PC-3 (cell line): ENCODE measurements at places on chromosomes 2 and 18. TPM values are rescaled to one million over a fixed set of nuclear protein-coding genes. Genes with fewer than 3 reads are reported as not detected.
A peak's percentile ranks its signal among the peaks of the same experiment; 100 is the strongest.

DNA sequence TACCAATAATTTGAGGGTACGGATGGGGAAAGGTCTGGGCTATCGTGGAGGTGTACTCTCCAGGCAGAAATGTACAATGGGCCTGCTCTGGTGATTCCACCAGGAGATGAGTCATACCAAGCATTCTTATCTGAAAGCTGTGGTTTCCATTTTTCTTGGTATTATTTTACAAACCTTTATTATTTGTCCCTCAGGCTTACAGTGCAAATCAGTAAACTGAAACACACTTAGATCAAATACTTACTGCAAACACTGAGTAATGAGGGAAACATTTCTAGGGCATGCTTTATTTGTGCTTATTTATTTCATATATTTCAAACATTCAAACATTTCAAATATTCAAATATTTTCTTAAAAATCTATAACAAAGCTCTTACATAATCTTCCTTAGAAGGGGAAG lies 319.8 kb downstream of the RND3 start:
- peak; percentile 95 for DNase-seq

Gene EVX2
- total RNA-seq = not detected in 2 replicates

GRCh38 chr18:5467671-5468070 lies 76.1 kb downstream of the EPB41L3 start:
- DNase-seq = no peak

GRCh38 chr18:75548353-75548905 lies 120.9 kb upstream of the SMIM21 start:
- no peak for DNase-seq

DNA sequence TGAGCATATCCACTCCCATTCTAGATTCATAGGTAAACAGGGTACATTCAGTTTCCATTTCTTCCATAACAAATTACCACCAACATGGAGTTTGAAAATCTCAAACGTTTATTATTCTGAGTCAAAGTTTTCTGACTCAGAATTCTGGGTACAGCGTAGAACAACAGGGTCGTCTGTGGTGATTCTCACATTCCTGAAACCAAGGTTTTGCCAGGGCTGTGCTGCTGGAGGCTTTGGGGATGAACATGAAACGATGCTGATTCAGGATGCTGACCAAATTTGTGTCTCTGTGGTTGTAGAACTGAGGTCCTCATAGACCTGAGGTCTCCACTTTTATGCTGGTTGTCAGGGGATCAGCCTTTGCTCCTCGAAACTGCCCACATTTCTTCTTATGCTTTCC lies 255.7 kb downstream of the DSEL start:
- DNase-seq = no peak

GRCh38 chr2:99445065-99445464 lies 44.8 kb downstream of the REV1 start:
- no peak for DNase-seq

Gene RBM44
- 0.35 and 0.51 TPM in 2 replicates for total RNA-seq

DNA sequence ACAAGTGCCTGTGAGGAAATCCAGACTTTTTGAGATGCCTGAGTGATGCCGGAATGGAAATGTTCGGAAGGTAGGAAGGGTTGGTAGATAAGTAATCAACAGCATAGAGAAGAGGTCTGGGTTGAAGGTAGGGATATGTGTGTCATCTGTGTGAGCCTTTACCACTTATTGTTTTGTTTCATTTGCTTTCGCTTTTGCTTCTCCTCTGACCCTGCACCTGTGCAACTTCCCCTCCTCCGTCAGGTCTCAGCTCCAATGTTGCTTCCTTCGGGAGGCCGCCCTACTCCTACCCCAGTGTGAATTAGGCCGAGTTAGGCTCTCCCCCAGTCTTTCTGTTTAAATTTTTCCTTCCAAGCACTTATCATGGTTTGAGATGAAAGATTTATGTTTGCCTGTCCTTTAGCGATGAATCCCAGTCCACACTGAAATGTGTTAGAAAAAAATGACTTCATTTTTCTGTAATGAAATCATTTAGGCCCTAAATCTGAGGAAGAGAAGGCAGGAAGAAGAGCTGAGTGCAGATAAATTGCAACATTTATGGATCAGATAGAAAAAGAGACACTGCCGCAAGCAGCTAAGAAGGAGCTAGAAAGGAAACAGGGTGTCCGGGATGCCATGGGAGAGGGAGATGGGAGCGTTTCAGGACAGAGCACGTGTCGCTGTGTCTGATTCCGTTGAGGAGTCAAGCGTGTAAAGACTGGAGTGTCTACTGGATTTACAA lies 139.6 kb upstream of the PELI1 start:
- DNase-seq = no peak

DNA sequence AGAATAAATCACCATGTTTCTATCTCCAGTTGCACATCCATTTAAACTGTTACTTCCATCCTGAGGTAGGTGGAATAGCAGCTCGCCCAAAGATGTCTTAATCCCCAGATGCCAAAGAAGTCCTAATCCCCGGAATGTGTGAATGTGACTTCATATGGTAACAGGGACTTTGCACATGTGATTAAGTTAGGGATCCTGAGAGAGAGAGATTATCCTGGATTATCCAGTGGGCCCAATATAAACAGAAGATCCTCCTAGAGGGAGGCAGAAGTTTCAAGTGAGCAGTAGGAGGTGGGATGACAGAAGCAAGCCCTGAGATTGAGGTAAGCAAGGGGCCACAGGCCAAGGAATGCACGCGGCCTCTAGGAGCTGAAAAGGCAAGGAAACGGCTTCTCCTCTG lies 19.8 kb downstream of the CREG2 start:
- no peak for DNase-seq

GRCh38 chr2:46376586-46376985 lies 79.4 kb downstream of the EPAS1 start:
- DNase-seq = no peak

DNA sequence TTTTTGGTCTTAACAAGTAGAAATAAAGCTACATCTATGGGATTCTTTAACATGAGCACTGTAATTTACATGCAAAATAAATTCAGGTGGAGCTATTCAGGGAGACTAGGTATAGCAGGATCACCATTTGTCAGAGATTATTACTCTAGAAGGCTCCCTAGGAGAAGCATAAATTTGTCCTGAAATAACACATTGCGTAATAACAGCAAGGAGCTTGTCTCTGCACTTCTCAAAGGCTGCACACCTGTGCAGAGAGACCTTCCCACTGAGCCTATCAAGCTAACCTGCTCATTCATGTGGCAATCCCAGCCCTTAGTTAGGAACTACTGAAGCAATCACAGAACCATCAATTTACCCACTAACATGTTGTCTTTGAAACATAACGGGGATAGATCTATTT lies 437.4 kb upstream of the MC4R start:
- DNase-seq = no peak

GRCh38 chr2:90069290-90069894 lies 1377.9 kb downstream of the RPIA start:
- peak; percentile 65 for DNase-seq
